Naive B cell (primary cell): ENCODE measurements at places on chromosomes 12 and 14. TPM values are rescaled to one million over a fixed set of nuclear protein-coding genes. Genes with fewer than 3 reads are reported as not detected.

DNA sequence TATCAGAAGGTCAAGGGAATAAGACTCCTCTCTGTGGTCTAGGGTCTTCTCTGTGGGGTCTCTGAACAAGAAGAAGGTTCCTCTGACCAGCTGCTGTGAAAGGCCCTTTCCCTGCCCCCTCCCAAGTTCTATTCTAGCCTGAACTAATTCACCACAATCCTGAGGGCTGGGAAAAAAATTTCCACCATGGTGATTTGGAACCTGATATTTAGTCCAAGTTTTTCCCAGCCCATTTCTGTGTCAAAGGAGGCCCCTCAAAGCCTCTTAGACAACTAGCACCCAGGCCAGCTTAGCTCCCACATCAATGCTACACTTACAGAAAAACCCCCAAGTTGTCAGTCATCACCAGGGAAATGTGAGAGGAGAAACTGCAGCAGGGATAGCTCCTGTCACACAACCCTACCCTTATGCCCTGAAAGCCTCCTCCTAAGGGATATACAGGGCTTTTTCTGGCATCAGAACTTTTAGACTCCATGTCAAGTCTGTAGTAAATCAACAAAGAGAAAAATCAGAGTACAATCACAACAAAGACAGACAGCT lies 4.5 kb downstream of the FMNL3 start:
- no peaks in the 10 kb centered on the region for H3K36me3 ChIP-seq
- peak overlapping the region; percentile 86 for H3K4me3 ChIP-seq
- peaks cover 83% of the 10 kb centered on the region for H3K4me1 ChIP-seq
- peak overlapping the region; percentile 79 for H3K27ac ChIP-seq
- no peak for DNase-seq
- no peaks in the 10 kb centered on the region for H3K27me3 ChIP-seq

GRCh38 chr14:50659327-50659974 lies 8.7 kb downstream of the SAV1 start:
- H3K27ac ChIP-seq, result peak overlapping the region; percentile 69
- H3K4me3 ChIP-seq, result no peak overlapping the region
- peaks cover 58% of the 10 kb centered on the region for H3K4me1 ChIP-seq
- no peaks in the 10 kb centered on the region for H3K27me3 ChIP-seq

- no peak overlapping the region for H3K27ac ChIP-seq
- H3K4me3 ChIP-seq, result no peak overlapping the region
- peaks cover 37% of the 10 kb centered on the region for H3K36me3 ChIP-seq
- peaks cover 17% of the 10 kb centered on the region for H3K4me1 ChIP-seq
- DNase-seq, result no peak
These were observed 100.3 kb upstream of the PLEKHG7 start for GRCh38 chr12:92602476-92602875.

GRCh38 chr14:23608454-23608853 lies 27.7 kb upstream of the DHRS2 start:
- no peaks in the 10 kb centered on the region for H3K36me3 ChIP-seq
- DNase-seq, result no peak
- no peak overlapping the region for H3K27ac ChIP-seq
- H3K4me3 ChIP-seq, result no peak overlapping the region

Gene STXBP6
- not detected for polyA plus RNA-seq

Gene CCDC85C
- 0.27 TPM for polyA plus RNA-seq
